ENCODE measurements at places on chromosomes 7 and 10.

DNA sequence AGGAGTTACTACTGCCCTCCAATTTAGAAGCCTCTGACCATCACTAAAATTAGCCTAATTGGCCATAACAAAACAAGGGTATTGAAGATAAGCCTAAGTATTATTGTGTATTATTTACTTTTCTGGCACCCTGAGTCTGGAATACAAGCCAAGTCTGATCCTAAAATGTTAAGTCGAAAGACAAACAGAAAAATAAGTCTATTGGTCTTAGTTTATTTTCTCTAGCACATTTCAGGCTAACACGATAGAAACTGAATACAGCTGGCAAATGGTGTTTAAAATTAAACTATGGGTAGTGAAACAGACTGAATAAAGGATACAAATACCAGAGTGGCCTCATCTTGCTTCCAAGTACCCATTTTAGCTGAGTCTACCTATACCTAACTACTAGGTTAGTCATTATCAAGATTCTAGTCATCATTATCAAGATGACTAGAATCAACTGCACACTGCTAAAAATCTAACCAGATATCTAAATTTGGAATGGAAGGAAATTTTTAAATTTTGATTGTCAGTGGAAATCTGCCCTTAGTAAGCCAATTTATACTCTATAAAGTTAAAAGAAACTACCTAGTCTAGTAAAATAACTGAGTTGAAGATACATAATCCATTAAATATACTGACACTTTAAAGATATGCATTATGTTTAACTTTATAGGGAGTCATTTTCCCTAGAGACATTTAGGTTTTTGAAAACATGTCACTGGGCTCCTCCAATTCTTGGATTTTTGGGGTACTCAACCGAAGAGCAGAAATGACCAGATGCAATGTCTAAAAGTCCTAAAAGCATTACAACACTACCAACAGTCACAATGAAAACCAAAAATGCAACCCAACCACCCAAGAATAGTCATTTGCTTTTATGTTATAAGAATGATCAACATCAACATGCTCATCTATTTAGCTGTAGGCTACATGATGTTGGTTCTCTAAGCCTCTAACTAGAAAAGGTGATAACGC, 80.9 kb downstream of the NT5C2 start:
- no peak for DNase-seq

DNA sequence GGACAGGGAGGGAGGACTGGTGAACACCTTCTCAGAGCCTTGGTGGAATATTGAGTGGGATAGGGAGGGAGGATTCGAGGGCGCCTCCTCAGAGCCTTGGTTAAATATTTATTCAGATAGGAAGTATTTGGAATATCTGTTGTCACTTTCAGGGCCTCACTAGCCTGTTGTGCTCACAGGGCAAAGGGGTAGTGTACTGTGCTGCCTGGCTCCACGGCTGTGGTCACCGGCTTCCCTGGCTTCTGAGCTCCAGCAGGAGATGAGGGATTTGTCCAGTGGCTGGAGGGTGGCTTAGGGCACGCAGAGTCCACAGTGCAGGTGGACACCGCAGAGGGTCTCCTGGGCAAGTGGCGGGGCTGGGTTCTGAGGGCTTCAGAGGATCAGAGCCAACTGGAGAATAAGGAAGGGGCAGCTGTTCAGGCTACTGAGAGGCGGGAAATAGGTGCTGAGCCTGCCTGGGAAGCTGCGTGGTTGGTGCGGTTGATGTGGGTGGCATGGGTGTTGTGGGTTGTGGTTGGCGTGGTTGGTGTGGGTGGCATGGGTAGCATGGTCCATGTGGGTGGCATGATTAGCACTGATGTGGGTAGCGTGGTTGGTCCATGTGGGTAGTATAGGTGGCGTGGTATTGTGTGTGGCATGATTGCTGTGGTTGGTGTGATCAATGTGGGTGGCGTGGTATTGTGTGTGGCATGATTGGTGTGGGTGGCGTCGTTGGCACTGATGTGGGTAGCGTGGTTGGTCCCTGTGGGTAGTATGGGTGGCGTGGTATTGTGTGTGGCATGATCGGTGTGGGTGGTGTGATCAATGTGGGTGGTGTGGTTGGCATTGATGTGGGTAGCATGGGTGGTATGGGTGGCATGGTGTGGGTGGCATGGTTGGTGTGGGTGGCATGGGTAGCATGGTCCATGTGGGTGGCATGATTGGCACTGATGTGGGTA, 16.7 kb downstream of the INPP5A start:
- DNase-seq = no peak

GRCh38 chr7:126856691-126857291, 395.9 kb downstream of the GRM8 start:
- no peak for DNase-seq

DNA sequence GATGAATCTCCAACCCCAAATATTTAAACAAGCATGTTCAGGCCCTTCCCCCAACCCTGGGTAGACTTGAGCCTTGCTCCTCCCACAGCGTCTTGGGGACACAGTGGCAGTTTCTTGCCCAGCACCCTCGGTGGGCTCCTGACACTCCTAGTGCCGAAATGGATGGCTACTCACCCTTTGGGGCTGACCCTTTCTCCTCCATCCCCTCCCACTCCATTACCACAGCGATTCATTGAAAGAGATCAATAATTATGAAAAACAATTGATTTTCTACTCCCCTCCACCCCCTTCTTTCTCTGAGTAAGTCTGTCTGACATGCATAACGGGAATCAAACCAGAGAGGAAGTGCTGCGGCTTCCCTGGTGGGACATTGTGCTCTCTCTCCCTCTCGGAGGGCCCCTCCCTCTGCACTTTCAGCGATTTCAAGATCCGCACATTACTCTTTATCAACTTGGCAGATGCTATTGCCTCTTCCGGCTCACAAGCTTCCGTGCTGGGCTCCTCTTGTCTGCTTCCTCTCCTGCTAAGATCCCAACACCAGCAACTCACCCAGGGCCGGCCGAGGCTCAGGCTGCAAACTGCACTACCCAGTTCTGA, 79.0 kb upstream of the PLXNA4 start:
- DNase-seq = peak; percentile 67
